Stimulated activated CD8-positive, alpha-beta memory T cell treated with anti-CD3 and anti-CD28 coated beads, Interleukin-4, amount 100 ng/mL, for 4 hours (primary cell): ENCODE measurements at places on chromosomes 12 and 14.

DNA sequence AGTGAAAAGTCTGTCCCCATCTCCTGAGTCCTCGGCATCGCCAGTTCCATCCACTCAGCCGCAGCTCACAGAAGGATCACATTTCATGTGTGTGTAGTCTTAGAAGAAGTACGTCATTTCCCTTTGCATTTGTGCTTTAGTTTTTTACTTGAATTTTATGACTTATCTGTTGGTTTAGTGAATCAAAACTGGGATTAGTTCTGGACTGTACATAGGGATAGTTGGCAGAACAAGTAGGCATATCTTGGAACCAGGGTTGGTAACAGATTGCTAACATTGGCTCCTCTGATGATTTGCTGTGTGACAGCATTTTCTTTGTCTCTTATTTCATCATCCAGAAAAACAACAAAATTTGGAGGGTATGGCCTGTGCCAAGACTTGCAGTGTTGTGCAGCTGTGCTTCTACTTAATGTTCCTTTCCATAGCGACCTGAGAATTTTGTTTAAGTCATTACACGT lies 69.6 kb upstream of the AEBP2 start:
- DNase-seq = no peak

GRCh38 chr14:23523229-23524016 lies 28.1 kb downstream of the ZFHX2 start:
- no peak for DNase-seq

DNA sequence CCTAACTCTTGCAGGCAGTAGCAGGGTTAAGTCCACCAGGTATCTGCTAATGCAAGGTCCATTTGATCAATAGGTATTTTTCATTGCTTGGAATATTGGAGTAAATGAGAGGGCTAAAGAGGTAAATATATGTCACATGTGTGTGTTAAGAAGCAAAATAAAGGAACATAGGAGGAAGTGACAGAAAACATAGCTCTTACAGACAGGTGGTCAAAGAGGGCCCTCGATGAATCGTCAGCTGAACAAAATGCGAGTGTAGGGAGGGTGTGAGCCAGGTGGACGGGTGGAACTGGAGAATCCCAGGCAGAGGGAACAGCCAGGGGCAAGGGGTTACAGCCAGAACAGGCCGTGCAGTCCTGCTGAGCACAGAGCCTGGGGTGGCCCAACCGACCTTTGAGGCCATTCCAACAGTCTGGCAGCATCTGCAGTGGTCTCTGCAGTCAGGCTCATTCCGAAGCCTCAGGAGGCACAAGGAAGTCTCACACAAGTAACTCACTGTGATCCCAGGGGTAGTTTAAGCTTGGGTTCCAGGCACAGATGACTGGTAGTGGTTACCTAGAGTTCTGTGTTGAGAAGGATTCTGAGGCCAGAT lies 43.2 kb downstream of the CCDC88C start:
- DNase-seq = no peak

GRCh38 chr14:55846826-55847446 lies 266.9 kb downstream of the KTN1 start:
- no peak for DNase-seq

DNA sequence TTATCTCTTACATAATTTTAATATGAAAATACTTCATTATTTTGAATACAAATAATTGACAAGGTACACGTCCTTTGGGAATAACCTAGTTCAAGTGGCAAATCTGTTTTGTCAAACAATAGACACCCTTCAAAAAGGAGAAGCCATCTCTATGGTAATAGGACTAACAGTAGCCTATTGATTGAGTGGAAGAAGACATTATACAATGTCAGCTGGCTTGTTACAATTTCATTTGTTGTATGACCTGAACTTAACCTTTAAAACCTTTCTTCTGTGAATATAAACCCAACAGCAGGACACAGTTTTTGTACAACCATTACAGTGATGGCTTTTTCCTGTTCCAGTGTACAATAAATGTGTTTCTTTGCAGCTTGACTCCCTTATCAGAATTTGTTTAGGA lies 8.1 kb downstream of the TMEM260 start:
- no peak for DNase-seq

DNA sequence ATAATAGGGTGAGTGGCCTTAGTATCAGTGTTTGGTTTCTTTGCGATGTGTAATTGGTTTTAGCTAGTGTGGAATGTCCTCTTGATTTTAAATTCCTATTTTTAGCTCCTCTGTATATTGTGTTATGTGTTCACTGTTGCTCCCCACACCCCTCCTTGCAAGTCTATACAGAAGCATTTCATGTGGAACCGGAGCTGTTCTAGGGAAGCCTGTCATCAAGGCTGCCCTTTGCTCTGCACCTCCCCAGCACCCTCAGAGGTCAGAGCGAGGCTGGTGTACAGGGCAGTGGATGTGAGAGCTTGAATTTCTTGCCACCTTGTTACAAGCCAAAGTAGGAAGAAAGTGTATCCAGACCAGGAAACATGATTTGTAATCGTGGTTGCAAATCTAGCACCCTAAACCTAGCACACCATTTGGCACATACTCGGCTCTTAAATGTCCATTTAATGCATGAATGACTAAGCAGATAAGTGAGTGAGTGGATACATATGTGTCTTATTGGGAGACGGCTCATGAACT lies 376.8 kb downstream of the RGS6 start:
- DNase-seq = no peak

DNA sequence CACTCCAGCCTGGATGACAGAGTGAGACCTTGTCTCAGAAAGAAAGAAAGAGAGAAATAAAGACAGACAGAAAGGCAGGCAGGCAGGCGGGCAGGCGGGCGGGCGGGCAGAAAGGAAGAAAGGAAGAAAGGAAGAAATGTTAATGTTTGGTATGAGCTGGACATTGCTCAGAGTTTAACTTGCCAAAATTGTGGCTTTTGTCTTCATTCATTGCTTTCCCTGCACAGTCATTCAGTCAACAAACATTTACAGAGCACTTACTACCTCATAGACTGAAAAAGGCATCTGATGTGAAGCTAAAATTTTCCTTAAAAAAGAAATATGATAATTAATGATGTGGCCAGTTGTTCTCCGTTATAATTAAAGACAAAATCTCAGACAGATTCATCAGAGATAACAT lies 247.1 kb downstream of the SPTSSA start:
- DNase-seq = no peak

GRCh38 chr12:43159506-43159905 lies 392.5 kb downstream of the ADAMTS20 start:
- DNase-seq = no peak

DNA sequence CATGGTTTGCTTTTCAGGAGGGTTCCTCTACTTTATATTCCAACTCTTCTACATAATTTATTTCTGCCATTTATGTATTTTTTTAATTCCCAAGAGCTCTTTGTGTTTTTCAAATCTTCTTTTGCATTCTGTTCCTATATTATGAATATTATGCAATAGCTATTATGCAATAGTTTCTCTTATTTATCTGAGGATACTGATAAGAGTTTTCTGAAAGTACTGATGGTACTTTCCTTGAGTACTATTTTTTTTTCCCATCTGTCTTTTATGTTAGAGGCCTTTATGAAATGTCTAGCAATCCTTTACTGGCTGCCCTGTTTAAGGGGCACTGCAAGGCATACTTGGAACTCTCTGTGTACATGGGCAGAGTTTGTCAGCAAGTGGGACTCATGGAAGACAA lies 93.4 kb downstream of the SLC41A2 start:
- no peak for DNase-seq

DNA sequence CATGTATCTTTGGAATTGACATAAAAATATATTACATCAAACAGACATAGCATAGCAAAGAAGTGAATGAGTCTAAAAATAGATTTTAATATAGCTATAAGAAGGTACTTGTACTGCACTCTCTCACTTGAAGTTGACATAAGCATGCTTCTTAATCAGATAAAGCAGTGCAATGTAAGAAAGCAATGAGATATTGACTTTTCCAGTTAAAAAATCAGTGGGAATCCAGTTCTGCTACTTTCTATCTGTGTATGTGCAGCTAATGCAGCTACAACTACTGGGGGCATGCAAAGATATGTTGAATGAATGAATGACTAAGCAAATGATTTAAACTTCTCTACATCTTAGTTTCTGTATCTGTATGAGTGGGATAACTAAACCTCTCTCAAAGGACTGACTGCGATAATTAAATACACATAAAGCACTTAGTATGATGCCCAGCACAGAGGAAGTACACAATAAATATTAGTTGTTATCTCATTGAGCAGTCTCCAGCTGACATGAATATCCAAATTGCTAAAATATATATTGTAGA lies 10.3 kb downstream of the WASHC3 start:
- no peak for DNase-seq

DNA sequence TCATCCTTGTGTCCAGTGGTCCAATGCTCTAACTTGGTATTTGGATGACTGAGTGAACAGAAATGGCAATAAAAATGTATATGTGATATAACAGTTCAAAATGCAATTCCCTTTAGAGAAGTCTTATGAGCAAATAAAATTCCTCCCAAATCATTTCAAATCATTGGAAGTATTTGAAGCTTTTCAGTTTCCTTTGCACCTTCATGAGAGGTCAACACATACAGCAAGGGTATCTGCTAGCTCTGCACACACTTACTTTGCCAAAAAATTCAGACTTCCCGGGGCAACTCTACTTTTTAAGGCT lies 423.7 kb downstream of the ATP23 start:
- DNase-seq = no peak

DNA sequence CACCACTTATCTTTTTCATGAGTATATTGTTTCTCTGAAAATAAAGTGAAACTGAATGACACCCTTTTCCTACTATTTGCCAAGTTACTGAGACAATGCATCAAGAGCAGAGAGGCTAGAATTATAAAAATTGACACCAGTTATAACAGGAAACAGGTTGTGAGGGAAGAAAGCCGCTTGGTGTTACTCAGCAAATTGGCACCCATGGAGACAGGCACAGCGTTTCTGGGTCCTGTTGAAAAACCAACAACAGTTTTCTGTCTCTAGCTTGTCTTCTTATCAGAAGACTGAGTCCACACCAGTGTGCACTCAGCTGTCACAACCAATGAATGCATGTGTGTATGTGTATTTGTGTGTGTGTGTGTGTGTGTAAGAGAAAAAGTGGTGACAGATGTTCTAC lies 267.7 kb downstream of the KCNH5 start:
- DNase-seq = no peak

- no peak for DNase-seq
These were observed 46.7 kb upstream of the ATP23 start for GRCh38 chr12:57894399-57895292.

GRCh38 chr14:73661872-73662271 lies 17.1 kb downstream of the DNAL1 start:
- DNase-seq = no peak

GRCh38 chr14:78254911-78255461 lies 84.8 kb downstream of the NRXN3 start:
- no peak for DNase-seq

GRCh38 chr14:41298328-41298690 lies 308.4 kb upstream of the LRFN5 start:
- no peak for DNase-seq

- no peak for DNase-seq
These were observed 53.2 kb upstream of the FBXO21 start for GRCh38 chr12:117243488-117243887.

- no peak for DNase-seq
These were observed 7.8 kb upstream of the PLEKHG3 start for GRCh38 chr14:64696355-64696857.

GRCh38 chr12:77941401-77941800 lies 110.7 kb downstream of the NAV3 start:
- no peak for DNase-seq

DNA sequence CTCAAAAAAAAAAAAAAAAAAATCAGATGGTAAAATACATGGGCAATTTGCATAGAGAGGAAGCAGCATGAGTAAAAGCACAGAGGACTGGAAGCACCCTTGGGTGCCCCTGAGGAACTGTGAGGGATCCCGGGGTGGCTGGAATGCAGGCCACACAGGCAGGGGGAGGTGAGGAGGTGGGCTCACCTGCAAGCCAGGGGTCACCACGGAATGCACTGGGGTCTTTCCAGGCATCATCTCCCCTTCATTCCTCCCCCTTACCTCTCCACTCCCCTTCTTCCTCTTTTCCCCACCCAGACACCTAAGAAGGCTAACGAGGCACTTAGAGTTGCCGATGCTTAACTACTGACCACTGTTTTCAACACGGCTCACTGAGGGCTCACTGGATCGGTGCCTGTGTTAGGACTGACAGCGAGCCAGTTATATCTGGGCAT lies 14.4 kb upstream of the HIP1R start:
- DNase-seq = no peak

DNA sequence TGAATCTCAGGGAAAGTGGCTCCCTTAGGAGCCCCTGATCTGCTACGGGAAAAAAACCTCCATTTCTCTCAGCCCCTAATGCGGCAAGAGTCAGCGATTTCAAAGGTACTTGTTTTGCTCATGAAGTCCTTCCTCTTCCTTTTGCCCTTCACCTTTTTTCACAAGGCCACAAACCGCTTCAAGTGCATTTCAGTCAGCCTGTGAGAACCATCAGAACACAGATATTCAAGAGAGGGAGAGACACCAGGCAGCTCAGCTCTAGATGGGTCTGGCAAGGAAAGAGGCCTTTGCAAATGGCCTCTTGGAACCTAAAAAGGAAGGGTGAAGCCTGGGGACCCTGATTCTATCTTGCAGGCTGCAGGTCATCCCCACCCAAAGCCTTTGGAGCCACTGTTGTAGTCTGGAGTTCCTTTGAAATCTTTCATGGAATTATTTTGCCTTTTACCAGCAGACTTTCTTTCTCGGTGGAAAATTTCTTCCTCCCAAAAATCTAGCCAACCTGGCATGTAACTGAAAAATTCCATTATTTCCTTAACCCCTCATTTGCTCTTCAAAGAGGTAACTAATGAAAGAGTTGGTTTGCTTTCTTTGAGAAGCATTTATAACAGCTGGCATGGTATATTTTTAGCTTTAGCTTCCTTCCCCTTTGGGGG lies 145.0 kb downstream of the SAMD4A start:
- DNase-seq = no peak

DNA sequence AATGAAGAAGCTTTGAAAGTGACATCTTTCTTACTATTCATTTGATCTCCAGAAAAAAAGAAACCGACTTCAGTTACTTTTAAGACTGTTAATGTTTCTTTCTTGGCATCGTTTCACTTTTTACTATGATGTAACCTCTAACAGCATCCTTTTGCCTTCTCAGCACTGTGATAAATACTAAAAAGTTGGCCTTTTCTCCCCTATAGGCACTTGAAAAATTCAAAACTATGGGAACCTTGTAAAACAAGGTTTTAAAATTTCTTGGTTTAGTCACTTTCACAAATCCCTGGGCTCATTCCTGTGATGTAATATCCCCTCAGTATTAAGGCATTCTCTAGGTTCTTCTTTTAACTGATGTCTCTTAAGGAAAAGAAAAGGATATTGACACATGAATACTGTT lies 281.8 kb downstream of the EGLN3 start:
- DNase-seq = no peak

GRCh38 chr12:101891462-101891971 lies 14.1 kb downstream of the DRAM1 start:
- DNase-seq = no peak

GRCh38 chr14:88005050-88005481 lies at the start of gene GPR65:
Gene GPR65 (plus strand): TSS chr14:88005135. CDS start chr14:88010848, 5,713 bp downstream.
- no peak for DNase-seq

- DNase-seq = no peak
These were observed 26.4 kb downstream of the NOS1 start for GRCh38 chr12:117334855-117335587.

GRCh38 chr12:3747543-3747942 lies 5.4 kb downstream of the CRACR2A start:
- no peak for DNase-seq

GRCh38 chr12:169528-170370 lies 44.2 kb downstream of the SLC6A12 start:
- DNase-seq = no peak
